Activated CD4-positive, alpha-beta T cell treated with anti-CD3 and anti-CD28 coated beads, Interleukin-2, amount 10 ng/mL, durations not matched to agents 7 days and 5 days (primary cell): ENCODE measurements at places on chromosomes 16 and 17. TPM values are rescaled to one million over a fixed set of nuclear protein-coding genes. Genes with fewer than 3 reads are reported as not detected.

Gene UTS2R
- not detected for total RNA-seq

DNA sequence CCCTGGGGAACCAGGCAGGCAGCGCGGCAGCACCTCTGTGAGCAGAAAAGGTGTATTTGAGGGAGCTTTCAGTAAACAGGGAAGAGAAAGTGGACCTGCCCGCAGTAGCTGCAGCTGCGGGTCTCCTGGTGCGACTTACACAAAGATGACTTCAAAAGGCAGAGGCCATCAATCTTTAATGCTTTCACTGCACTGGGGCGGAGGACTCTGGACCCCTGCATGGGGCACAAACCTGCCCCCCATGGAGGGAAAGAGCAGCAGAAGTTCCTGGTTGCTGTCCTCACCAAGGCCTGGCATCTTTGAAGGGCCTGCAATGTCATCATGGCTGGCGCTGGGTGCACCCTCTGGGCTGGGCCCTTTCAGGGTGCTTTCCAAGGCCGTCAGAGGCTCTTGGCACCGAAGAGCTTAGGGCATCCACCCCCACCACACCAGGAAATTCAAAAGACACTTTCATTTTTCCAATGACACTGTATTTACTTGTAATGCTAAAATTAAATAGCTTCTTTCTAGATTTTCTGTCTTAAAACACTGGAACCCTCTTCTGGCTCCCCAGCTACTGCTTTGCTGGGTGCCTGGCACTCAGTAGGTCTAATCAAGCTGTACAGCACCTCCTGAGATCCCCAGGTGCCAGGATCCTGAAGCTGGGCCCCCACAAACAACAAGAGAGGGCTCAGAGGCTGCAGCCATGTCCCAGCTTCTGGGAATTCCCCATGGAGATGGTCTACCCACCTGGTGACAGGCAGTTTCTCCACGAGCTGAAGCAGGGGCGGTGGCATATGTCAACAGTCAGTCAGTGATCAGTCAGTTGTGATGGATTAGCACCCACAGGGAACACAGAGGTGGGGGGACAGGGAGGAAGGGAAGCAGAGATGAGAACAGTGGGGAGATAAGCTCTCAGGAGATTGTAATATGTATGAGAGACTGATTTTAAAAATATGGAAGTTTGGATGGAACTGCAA is 2.1 kb upstream of the CACNG1 start:
- no peaks in the 10 kb centered on the region for H3K27me3 ChIP-seq
- H3K36me3 ChIP-seq: no peaks in the 10 kb centered on the region
- H3K4me1 ChIP-seq: no peaks in the 10 kb centered on the region
- H3K27ac ChIP-seq: no peak overlapping the region
- no peak overlapping the region for H3K4me3 ChIP-seq
- DNase-seq: no peak

GRCh38 chr16:11262915-11263314 is 6.2 kb downstream of the TNP2 start:
- no peaks in the 10 kb centered on the region for H3K36me3 ChIP-seq
- H3K4me3 ChIP-seq: no peak overlapping the region
- peaks cover 63% of the 10 kb centered on the region for H3K4me1 ChIP-seq
- H3K27ac ChIP-seq: peak overlapping the region; percentile 91

GRCh38 chr17:29855686-29856085 is 74.3 kb downstream of the SSH2 start:
- no peak overlapping the region for H3K27ac ChIP-seq
- no peak for DNase-seq
- H3K4me3 ChIP-seq: no peak overlapping the region
- H3K27me3 ChIP-seq: no peaks in the 10 kb centered on the region

Gene ABCA8
- total RNA-seq: not detected

DNA sequence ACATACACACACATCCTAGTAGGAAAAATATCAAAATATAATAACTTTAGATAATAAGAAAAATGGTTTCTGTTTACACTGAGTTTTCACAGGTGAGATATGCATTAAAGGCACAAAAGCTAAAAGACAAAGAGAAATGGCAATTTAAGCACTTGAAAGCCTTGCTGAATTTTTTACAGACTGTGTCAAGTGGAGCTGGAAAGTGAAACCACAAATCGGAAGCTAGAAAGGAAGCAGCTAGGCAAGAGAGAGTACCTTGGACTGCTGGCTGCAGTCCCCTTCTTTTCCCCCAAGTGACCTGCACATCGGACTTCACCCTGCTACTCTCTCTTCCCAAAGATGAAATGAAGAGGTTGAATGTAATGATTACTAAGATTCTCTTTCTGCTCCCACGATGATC is 135.1 kb downstream of the CDH13 start:
- H3K27me3 ChIP-seq: peaks cover 15% of the 10 kb centered on the region
- no peaks in the 10 kb centered on the region for H3K36me3 ChIP-seq
- H3K4me1 ChIP-seq: peaks cover 4% of the 10 kb centered on the region

Gene SOX9
- not detected for total RNA-seq

DNA sequence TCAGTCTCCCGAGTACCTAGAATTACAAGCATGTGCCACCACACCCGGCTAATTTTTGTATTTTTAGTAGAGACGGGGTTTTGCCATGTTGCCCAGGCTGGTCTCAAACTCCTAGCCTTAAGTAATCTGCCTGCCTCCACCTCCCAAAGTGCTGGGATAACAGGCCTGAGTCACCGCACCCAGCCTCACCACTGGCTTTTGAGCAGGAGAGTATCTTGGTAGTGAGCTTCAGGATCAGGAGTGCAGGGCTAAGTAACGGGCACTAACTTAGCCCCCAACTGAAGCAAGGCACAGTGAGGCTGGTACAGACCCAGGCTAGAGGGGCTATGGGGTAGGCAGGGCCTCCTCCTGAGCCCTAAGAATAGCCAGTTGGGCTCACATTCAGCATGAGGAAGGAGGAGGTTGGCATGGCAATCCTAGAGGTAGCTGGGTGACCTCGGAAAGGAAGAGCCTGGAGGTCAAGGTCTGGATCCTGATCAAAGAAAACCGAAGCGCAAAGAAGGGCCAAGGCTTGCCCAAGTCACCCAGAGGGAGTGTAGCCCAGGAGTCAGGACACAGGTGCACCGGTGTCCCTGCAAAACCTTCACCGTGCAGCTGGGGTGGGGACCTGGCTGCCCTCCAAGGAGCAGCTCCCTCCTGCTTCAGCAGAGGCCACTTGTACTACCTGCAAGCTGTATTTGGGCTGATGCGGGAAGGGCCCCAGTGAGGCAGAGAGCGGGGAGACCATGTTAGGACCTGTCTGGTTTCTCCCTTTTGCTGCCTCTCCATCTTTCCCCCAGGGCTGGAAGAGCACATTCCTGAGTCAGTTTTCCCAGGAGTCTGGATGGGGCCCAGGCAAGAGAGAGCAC is 1.3 kb upstream of the ADGRG5 start:
- peak overlapping the region; percentile 28 for H3K27ac ChIP-seq
- no peaks in the 10 kb centered on the region for H3K27me3 ChIP-seq
- H3K4me1 ChIP-seq: peaks cover 71% of the 10 kb centered on the region
- DNase-seq: no peak
- H3K36me3 ChIP-seq: no peaks in the 10 kb centered on the region
- no peak overlapping the region for H3K4me3 ChIP-seq

DNA sequence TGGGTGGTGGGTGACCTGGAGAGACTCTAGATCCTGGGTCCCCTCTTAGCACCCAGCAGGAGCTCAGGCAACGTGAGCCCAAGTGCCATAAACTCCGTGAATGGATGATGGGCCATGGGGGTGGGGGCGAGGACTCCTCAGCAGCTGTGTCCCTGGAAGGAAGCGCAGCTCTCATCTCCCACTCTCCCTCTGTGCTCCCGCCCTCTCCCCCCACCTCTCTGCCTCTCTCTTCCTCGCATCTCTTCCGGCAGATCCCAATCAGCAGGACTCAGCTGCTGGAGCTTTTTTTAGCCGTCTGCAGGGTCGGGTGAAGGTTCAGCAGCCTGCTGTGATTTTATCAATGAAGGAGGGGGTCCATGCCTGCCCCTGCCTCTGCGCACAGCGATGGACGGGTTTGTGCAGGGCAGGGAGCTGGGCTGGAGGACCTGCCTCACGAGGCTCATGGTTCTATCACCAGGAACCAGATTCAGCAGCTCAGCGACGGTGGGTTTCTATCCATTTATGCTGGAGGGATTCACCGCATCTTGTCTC is 8.3 kb downstream of the CCR7 start:
- no peaks in the 10 kb centered on the region for H3K27me3 ChIP-seq
- H3K4me3 ChIP-seq: peak overlapping the region; percentile 9
- H3K4me1 ChIP-seq: peaks cover 94% of the 10 kb centered on the region
- H3K36me3 ChIP-seq: peaks cover 97% of the 10 kb centered on the region
- no peak for DNase-seq

DNA sequence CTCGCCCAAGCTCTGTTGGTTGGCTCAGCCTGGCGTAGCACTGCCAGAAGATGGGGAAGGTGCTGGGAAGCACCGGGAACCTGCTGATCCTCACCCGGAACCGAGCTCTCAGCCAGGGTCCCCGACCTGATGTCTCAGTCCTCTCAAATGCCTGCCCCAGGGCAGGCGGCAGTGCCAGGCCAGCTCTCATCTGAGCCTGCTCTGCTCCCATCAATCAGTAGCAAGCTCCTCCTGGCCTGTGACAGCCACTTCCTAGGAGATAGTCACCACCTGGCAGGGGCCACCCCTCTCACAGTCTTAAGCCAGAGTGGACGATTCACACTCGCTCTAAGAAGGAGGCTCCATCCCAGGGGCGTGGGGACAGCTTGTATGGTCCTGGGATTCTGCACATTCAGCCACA is 62.0 kb downstream of the ENGASE start:
- no peaks in the 10 kb centered on the region for H3K36me3 ChIP-seq
- H3K4me1 ChIP-seq: no peaks in the 10 kb centered on the region
- no peak overlapping the region for H3K27ac ChIP-seq
- no peaks in the 10 kb centered on the region for H3K27me3 ChIP-seq
- no peak for DNase-seq

GRCh38 chr17:41880130-41880529 is 14.9 kb upstream of the KLHL11 start:
- H3K4me3 ChIP-seq: no peak overlapping the region
- no peak for DNase-seq
- no peak overlapping the region for H3K27ac ChIP-seq
- H3K4me1 ChIP-seq: peaks cover 3% of the 10 kb centered on the region
- no peaks in the 10 kb centered on the region for H3K27me3 ChIP-seq

GRCh38 chr17:80246266-80246681 is 14.4 kb upstream of the RNF213 start:
- H3K36me3 ChIP-seq: no peaks in the 10 kb centered on the region
- no peak for DNase-seq

- no peaks in the 10 kb centered on the region for H3K27me3 ChIP-seq
- no peak overlapping the region for H3K4me3 ChIP-seq
- peaks cover 2% of the 10 kb centered on the region for H3K4me1 ChIP-seq
- no peak overlapping the region for H3K27ac ChIP-seq
- DNase-seq: peak; percentile 57
These were observed 56.9 kb downstream of the CYB5D2 start for GRCh38 chr17:4199818-4200402.

DNA sequence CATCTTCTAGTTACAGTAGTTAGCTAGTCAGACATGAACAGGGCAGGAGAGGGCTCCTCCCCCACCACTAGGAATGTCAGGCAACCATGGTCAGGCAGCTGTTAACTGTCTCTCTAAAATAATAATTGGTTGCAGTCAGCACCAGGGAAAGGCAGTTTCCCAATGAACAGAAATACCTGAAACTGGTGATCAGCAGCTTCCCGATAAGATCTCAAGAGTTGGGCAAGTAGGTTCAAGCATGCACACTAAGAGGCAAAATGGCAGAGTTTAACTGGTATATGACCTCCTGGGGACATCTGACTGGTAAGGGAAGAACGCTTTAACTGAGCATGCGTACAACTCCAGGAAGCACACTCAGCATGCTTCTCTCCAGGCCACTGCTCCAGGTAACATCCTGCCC is 12.6 kb upstream of the XYLT1 start:
- H3K27ac ChIP-seq: no peak overlapping the region
- no peak for DNase-seq
- H3K4me1 ChIP-seq: no peaks in the 10 kb centered on the region
- H3K4me3 ChIP-seq: no peak overlapping the region

Gene KRTAP9-8
- not detected for total RNA-seq

Gene CRYBA1
- not detected for total RNA-seq

Gene MGAT5B
- total RNA-seq: 0.45 TPM

Gene SMIM5
- 0.10 TPM for total RNA-seq

DNA sequence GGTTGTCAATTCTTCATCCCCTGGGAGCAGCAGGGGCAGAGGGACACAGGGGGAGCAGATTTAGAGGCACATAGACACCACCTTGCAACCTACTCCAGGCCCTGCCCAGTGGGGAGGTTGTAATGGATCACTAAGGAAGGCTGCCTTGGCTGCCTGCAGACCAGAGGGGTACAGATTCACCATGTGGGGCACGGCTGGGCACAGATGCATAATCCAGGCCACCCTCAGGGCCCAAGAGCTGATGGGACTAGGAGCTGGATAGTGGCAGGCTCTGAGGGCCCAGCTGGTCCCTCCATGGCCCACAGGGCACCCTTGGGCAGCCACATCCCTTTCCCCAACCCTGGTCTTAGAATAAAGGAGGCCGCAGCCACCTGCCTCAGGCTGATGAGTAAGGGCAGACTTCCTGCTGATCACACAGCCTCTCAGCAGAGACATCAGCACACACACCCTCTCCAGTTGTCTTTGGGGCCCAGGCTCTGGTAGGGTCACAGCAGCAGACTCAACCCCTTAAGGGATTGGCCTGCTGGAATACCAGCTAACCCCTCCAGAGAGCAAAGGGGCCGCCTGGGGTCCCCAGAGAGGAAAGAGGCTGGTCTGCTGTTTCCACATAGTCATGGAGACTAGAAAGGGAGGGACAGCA is 224.9 kb downstream of the GSG1L start:
- H3K36me3 ChIP-seq: no peaks in the 10 kb centered on the region
- no peaks in the 10 kb centered on the region for H3K4me1 ChIP-seq
- peaks cover 23% of the 10 kb centered on the region for H3K27me3 ChIP-seq
- no peak overlapping the region for H3K4me3 ChIP-seq

GRCh38 chr16:88505405-88506082 is 52.5 kb downstream of the ZFPM1 start:
- H3K4me3 ChIP-seq: no peak overlapping the region
- no peaks in the 10 kb centered on the region for H3K36me3 ChIP-seq
- no peaks in the 10 kb centered on the region for H3K27me3 ChIP-seq
- peak; percentile 54 for DNase-seq
- no peaks in the 10 kb centered on the region for H3K4me1 ChIP-seq

Gene SLX1B
- total RNA-seq: 100 TPM

DNA sequence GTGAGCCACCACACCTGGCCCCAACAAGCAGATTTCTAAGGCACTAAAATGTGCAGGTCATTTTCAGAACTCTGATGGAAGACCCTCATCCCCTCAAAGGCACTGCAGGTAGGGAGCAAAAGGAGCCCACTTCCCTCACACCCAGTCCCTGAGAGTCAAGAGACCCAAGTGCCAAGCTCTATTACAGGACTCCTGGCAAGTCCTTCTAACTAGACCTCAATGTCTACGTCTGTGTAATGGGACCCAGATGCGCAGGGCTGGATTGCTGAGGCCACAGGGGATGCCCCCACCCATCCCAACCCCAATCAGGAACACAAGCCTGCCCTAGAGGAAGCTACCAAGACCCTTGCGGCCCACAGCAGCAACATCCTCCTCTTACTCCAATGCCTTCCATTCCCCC is 2.7 kb downstream of the PLLP start:
- no peak overlapping the region for H3K27ac ChIP-seq
- H3K27me3 ChIP-seq: peaks cover 33% of the 10 kb centered on the region
- DNase-seq: no peak
- H3K4me1 ChIP-seq: peaks cover 40% of the 10 kb centered on the region
- H3K4me3 ChIP-seq: no peak overlapping the region
